IPS-NIHi11 (cell line): ENCODE measurements at places on chromosomes 4 and X.

DNA sequence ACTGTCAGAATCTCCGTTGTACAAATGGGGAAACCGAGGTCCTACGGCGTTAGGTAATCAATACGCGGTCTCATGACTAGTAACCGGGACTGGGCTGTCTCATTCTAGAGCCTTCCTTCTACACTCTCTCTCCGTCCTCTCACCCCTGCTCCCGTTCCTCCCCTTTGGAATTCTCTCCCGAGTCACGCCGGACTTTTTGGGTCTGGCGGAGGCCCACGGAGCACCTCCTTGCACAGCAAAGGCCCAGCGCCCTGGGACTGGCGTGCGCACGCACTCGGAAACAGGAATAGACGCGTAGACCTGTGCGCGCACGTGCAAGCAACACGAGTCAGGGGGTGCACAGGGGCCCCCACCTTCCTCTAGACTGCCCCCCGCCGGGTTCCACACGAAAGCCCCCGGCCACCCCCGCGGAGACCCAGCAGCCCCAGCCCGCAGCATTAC, 361 bp downstream of the QDPR start:
- DNase-seq: peak; percentile 49

GRCh38 chr4:89303177-89303576, 4.4 kb downstream of the GPRIN3 start:
- DNase-seq: no peak

DNA sequence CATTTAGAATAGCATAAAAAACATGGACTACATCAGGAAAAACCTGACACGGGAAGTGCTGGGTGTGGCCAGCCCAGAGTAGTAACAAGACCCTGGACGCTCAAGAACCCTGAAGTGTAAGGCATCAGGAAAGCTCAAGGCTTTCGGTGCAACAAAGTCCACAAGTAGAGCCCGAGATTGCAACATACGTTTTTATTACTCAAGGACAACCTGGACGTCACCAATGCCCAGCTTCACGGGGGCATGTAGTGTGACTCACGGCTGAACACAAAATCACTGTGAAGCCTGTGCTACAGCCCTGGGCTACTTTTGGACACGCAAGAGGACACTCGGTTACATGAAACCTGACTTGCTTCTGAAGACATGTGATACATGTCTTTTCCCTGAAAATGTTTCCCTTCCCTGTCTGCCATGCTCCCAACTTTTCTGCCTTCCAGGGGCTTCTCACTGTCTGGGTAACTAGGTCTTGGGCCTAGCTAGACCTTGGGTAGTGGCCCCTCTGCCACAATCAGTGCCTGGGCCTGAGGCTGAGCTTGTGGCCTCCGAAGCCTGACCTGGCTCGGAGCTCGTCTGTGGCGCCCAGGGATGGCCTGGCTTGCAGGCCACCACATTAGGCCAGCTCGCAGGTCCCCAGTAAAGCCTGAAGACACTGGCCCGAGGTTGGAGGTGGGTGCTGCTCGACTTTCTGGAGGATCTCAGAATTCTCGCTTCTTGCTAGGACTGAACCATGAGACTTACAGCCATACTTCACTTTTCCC, 9.2 kb downstream of the IRAK1 start:
- DNase-seq: no peak

GRCh38 chr4:113588895-113589668, 172.5 kb downstream of the CAMK2D start:
- no peak for DNase-seq

DNA sequence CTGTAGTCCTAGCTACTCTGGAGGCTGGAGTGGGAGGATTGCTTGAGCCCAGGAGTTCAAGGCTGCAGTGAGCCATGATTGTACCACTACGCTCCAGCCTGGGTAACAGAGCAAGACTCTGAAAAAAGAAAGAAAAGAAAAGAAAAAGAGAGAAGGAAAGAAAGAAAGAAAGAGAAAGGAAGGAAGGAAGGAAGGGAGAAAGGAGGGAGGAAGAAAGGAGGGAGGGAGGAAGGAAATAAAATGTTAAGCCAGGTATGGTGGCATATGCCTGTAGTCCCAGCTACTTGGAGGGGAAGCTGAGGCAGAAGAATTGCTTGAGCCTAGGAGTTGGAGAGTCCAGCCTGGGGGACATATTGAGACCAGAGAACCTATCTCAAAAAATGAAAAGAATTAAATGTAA, 12.0 kb downstream of the STAP1 start:
- no peak for DNase-seq

DNA sequence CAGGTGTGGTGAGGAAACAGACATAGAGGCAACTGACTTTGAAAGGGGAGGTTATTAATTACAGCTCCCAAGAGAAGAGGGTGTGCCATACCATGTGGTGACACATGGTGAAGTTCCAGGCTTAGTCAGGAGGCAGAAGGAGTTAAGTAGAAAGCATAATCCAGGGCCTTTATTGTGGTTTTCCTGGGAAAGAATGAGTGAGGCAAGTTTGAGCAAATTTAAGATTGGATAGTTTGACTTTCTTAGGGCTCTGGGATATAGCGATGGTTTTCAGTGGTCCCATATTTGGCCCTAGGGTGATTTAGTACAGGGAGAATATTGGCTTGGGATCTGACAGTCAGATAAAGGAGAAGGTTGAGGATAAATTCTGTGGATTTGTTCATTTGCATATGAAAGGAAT, 495.9 kb upstream of the FSTL5 start:
- DNase-seq: no peak

- DNase-seq: no peak
These were observed 191.4 kb downstream of the MGST2 start for GRCh38 chr4:139857021-139857420.
